Cardiac septum (tissue), 1 donor: ENCODE measurements at places on chromosomes 5 and 9. TPM values are rescaled to one million over a fixed set of nuclear protein-coding genes. Genes with fewer than 3 reads are reported as not detected.

Gene RANBP17
- total RNA-seq: 9.9 TPM

Gene ZNG1F
- 3.2 TPM for total RNA-seq

Gene CLIC3
- total RNA-seq: 12.9 TPM

Gene LCN6
- 4.5 TPM for total RNA-seq

Gene LAMC3
- total RNA-seq: 0.89 TPM

Gene PRDM9
- not detected for total RNA-seq

Gene C9
- not detected for total RNA-seq
